ENCODE measurements at places on chromosomes 5 and 9. TPM values are rescaled to one million over a fixed set of nuclear protein-coding genes. Genes with fewer than 3 reads are reported as not detected.

GRCh38 chr5:116652903-116653302 is 78.3 kb upstream of the SEMA6A start:
- no peak for DNase-seq

Gene PIP5K1B
- 14.3 TPM for total RNA-seq

GRCh38 chr9:94993821-94994165 is 267.3 kb downstream of the AOPEP start:
- no peak for DNase-seq

Gene GALNT12
- 1.6 TPM for total RNA-seq

GRCh38 chr5:58455066-58455465 is 4.8 kb downstream of the PLK2 start:
- DNase-seq = no peak

Gene ELL2
- 165 TPM for total RNA-seq
